ENCODE measurements at places on chromosomes 6 and 20.

DNA sequence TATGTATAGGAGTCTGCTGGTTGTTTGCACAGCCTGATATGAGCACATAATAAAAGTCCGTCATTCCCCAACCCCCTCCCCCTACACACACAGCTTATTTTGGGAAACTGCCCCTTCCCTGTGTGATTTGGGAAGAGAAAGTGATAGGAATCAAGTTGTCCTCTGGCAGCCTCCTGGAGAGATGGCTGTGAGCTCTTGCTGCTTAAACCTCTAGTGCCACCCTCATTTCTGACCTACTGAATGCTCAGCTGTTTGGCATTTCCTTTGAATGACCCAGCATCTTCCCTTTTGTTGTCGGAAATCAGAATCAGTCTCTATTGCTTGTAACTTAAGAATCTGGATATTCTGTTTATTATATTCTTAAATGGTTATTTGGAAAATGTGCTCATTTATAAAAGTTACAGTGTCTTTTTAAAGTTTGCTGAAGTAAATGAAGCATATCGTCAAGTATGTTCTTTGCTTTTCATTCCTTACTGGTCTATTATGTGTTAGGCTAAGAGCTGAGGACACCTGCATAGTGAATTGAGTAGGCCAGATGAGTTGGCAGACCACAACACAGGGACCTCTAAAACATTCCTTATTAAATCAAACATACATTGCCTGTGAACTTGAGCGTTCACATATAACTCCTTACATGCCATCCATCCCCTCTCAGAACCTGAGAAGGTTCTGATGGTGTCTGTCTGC, 5.5 kb downstream of the RWDD2A start:
- no peak for DNase-seq

GRCh38 chr6:47170617-47170947, 128.4 kb upstream of the ADGRF1 start:
- no peak for DNase-seq

GRCh38 chr20:15774926-15775325, 798.3 kb downstream of the KIF16B start:
- DNase-seq = no peak

- no peak for DNase-seq
Observed at GRCh38 chr20:38640521-38640920, 38.9 kb downstream of the ARHGAP40 start.

GRCh38 chr20:3646651-3647050, 16.5 kb downstream of the GFRA4 start:
- DNase-seq = no peak

- DNase-seq = no peak
Observed at GRCh38 chr6:168387426-168387825, 53.6 kb upstream of the SMOC2 start.

GRCh38 chr6:16205377-16206144, 32.8 kb upstream of the GMPR start:
- DNase-seq = no peak

GRCh38 chr20:9531581-9531980, 17.2 kb downstream of the LAMP5 start:
- no peak for DNase-seq

- DNase-seq = no peak
Observed at GRCh38 chr20:17841751-17842215, 126.8 kb downstream of the SNX5 start.

DNA sequence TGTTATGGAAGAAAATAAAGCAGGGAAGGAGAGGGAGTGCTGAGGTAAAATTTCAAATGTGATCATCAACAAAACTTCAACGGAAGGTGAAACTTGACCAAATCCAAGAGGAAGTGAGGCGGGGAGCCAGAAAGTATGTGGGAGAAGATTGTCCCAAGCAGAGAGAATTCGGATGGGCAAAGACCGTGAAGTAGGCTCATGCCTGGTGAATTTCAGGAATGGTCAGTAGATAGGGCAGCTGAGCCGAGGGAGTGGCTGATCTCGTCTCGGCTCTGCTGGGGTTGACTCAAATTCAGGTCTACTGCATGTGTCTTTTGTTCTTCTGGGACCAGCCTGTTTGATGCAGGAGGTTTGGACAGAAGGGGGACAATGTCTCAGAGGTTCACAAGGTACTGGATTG, 7.0 kb upstream of the CSNK2A1 start:
- no peak for DNase-seq

DNA sequence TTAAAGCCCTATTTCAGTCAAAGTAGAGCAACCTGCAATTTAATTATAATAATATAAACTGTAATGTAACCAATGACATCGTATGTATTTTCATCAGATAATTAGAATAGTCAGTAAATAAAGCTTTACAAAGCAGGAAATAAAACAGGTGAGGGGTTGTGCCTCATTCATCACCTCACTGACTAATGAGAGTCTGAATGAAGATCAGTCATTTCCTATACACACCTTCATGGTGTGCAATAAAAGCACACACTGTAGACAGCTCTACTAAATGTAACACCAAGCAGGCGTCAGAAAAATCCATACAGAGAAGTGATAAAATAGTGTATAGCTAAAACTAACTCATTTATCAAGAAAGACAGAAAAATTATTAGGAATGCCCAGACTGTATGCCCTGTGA, 105.9 kb downstream of the MAN1A1 start:
- DNase-seq = no peak

- no peak for DNase-seq
Observed at GRCh38 chr20:5691918-5692618, 58.1 kb upstream of the SHLD1 start.

- DNase-seq = no peak
Observed at GRCh38 chr6:11166948-11167347, 55.4 kb upstream of the ERVFRD-1 start.

- no peak for DNase-seq
Observed at GRCh38 chr6:168369786-168370185, 50.2 kb upstream of the DACT2 start.

DNA sequence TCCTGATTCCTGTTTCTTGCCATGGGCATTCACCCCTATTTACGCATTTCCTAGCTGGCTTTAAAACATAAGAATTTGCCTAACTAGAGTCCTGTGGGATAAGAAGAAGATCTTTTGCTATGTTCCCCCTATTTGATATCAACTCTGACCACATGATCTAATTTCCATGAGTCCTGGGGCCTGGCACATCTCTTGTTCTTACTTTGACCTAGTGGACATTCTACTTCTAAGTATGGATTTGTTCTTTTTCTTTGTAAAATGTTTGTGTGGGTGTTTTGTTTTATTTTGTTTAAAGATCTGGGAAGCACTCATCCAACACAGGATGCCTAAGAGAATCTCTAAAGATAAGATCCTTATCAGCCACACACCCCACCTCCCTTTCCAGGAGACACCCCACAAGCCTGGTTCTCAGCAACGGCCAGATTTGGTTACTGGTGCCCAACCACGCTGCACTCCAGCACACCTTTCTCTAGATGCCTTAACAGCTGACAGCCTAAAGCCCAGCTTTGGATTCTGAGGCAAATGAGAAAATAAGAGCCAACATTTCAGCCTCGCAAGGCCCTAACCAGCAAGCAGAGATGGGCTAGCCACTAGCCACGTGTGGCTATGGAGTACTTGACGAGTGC, 74.7 kb downstream of the SLC23A2 start:
- DNase-seq = no peak

DNA sequence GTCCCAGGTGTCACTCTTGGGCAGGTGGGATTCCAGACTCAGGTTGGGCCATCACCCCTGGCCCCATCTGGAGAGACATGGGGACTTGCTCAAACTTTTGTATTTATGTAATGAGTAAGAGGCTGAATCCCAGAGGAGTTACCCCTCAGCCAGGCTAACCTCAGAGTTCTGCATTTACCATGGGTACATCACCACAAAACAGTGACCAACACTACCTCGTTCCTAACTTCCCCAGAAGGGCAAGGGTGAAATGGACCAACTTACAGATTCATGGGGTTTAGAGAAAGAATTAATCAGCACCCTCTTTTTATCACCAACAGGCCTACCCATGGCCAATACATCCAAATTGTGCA, 259.9 kb upstream of the MARCKS start:
- DNase-seq = no peak

DNA sequence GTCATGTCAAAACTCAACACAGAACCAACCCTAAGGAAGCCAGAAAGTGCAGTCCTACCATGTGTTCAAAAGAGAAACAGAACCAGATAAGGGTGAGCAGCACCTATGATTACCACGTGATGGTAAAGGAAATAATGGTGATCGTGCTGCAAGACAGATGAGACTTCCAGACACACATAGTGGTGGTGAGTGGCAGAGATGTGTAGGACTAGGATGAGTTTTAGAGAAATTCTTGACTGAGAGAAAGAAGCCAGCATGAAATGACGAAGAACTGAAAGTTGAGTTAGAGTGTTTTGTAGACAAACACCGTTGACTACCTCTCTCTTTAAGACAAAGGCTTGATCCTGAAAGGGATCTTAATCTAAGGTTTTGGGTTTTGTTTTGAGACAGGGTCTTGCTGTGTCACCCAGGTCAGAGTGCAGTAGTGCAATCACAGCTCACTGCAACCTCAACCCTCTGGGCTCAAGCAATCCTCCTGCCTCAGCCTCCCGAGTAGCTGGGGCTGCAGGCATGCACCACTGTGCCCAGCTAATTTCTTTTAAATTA, 10.6 kb upstream of the BTBD9 start:
- DNase-seq = no peak

Measured in activated T-cell treated with anti-CD3 and anti-CD28 coated beads for 24 hours (primary cell).